ENCODE measurements at places on chromosomes 7 and 10.
A peak's percentile ranks its signal among the peaks of the same experiment; 100 is the strongest.

GRCh38 chr10:87671139-87671815 is 11.6 kb downstream of the PAPSS2 start:
- no peak for DNase-seq

GRCh38 chr10:24642921-24643678 is 80.6 kb downstream of the ARHGAP21 start:
- DNase-seq, result no peak

- DNase-seq, result no peak
These were observed 52.0 kb upstream of the FIGNL1 start for GRCh38 chr7:50502001-50502684.

DNA sequence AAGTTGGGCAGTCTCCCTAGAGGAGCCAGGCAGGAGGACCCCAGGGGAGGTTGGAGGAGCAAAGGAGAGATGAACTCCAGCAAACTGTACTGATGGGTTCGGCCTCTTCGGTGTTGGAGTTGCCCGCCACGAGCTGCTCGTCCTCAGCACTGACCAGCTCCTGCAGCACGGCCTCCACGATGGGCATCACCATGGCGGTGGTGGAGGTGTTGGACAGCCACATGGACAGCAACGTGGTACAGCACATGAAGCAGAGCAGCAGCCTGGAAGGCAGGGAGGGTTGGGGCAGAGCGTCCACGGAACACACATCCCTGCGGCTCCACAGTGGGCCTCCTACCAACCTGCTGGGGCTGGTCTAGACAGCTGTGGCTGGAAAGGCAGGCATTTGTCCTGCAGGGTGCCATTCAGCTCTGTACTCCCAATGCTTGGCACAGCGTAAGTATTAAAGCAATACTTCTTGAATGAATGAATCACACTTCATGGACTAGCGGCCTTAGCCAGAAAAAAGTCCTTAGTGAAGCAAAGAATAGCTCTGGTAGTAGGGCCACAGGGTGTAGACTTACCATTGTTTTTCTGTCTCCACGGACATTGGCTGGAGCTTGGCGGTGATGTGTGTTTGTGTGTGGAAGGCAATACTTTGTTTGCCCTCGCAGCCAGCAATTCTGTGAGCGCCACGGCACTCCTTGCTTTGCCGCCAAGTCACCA is 21.8 kb downstream of the SLC13A4 start:
- DNase-seq, result no peak

- DNase-seq, result no peak
These were observed 804.8 kb upstream of the IGFBP3 start for GRCh38 chr7:46725838-46726237.

GRCh38 chr10:90862908-90863514 is 5.2 kb upstream of the HTR7 start:
- no peak for DNase-seq

DNA sequence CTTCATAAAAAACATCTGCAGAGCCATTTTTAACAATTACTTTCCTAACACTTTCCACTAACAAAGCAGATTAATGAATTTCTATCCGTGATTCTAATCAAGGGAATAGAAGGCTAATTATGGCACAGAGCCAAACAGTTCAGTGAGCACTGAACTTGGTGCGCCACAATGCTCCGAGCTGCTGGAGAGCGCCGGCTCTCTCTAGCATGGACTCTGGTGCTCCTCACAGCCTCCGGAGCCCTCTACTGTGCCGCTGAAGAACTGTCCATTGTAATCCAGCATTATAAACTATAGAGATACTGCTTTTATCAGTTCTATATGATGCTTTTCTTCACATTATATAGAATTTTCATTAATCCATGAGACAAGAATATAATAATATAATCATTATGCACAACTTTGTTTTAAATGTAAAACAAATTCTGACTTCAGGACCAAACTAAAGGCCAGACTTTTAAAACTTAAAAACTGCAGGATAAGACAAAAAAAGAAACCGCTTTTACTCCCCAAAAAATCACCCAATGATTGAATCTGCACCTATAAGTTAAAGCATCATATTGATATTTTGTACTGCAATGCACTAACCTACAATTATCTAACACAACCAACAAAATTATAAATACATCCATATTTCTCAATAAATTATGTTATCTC is 123.6 kb downstream of the RNF32 start:
- no peak for DNase-seq

GRCh38 chr7:106824458-106824857 is 40.6 kb upstream of the PIK3CG start:
- DNase-seq, result no peak

- no peak for DNase-seq
These were observed 643.1 kb downstream of the INHBA start for GRCh38 chr7:41059796-41060195.

DNA sequence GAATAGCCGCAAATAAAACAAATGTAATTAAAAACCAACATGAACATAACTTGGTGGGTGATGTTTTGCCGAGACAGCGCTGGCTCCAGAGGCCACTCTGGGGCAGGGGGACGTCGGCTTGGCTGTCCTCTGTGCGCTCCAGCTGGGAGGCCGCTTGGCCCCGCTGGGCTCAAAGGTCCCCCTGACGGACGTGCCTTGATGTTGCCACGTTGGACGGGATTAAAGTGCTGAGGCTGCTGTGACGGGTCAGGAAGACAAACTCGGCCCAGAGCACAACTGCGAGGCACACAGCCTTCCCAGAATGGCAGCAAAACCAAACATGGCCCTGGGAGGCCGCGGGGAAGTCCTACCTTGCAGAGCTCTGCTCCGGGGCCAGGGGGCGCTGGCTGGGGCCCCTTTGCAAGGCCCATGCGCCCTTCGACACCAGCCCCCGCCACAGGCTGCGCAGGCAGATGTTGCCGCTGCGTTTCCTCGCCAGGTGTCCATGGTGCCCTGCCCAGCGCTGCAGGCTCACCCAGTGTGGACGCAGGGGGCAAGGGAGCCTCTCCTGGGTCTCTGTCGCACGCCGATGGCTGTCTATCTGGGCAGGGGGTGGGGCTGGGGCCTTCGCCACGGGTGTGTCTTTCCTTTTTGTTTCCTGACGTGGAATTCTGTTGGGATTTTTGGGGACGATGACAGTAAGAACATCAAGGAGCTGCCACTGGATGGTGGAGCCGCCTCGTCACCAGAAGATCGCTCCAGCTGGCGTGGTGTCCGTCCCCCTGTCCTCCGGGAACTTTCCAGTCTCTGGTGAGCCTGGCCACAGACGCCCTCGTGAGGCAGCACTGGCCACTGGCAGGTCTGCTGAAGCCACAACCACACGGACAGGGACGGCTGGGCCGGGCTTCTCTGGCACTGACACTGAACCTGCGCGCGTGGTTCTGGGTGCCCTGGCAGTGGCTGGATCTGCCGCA is 99.6 kb upstream of the DIP2C start:
- DNase-seq, result peak; percentile 13

GRCh38 chr10:110389255-110389654 is 84.5 kb upstream of the SMNDC1 start:
- no peak for DNase-seq

DNA sequence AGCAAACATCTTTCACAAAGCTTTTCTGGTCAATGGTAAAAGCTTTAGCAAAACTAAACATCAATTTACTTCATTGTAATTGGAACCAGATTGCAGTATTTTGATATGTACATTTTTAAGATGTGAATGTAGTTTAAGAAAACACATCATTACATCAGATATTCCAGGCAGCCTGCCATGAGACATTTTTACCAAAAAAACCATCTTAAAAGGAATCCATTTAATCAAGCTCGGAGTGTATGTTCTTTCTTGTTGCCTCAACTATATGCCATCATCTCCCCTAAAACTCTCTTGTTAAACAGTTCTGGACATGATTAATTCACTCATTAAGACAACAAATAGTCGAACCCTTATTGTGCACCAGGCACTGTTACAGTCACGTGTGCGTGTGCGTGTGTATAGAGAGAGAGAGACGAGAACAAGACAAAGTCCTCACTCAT is 97.5 kb downstream of the UBE2H start:
- DNase-seq, result no peak

DNA sequence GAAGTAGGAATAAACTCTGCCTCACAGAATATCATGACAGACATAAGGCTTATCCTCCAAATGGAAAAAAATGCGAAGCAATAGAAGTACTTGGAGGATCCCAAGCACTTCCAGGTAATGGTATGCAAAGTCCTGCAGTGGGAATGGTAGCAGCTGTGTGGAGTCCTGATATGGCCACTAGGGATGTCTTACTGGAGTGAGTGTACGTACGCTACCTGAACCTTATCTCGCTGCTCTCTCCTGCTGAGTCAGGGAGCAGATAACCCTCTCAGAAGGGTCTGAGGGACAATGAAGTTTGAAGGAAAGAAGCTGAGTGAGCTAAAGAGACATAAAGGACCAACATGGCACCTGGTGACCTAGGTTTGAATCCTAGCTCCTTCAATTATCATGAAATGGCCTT is 42.2 kb downstream of the CH25H start:
- no peak for DNase-seq

DNA sequence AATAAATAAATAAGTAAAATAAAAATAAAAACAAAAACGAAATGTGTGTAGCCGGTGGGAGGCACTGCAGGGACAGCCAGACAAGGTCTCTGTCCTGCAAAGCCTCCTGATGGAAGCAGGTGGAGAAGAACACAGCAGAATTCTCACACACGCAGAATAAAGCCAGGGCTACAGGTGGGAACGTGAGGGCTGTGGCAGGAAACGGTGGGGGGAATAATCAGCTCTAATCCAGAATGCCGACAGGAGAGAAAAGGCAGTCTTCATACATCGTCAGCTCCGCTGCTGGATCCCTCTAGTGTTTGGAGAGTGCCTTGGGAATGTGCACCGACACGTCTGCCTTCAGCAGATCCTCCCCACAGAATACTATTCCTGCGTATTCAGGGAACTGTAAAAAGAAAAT is 6.8 kb upstream of the SNX8 start:
- no peak for DNase-seq

DNA sequence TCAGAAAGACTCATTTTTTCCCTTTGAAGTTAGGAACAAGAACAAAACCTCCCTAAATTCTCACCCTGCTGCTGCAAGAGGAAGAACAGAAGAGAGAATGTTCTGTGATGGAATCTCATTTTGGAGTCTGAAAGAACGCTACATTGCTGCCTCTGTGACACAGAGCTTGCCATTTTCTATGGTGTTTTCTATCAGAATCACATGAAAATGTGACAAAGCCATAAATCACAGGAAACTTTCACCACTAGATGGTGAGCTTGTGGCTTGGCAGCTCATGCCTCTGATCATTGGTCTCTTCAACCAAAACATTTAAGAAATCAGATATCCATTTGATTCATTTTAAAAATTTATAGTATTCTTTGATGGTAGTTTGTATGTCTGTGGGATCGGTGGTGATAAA is 82.9 kb downstream of the CADPS2 start:
- no peak for DNase-seq
